ENCODE measurements at places on chromosomes 12 and 14.

GRCh38 chr12:49873361-49873934, 30.3 kb downstream of the FAIM2 start:
- DNase-seq: peak; percentile 79

DNA sequence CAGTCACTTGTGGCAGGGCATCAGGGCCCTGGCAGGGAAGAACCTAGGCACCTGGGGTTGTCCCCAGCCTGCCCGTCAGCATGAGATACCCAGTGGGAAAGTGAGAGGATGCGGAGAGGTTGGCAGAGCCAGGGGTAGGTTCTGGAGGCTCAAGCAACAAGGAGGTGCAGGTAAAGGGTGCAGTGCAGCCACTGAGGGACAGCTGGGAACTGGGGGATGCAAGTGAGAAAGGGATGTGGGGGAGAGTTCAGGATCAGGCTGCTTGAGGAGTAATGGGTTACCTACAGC, 18.7 kb downstream of the VASH1 start:
- no peak for DNase-seq

DNA sequence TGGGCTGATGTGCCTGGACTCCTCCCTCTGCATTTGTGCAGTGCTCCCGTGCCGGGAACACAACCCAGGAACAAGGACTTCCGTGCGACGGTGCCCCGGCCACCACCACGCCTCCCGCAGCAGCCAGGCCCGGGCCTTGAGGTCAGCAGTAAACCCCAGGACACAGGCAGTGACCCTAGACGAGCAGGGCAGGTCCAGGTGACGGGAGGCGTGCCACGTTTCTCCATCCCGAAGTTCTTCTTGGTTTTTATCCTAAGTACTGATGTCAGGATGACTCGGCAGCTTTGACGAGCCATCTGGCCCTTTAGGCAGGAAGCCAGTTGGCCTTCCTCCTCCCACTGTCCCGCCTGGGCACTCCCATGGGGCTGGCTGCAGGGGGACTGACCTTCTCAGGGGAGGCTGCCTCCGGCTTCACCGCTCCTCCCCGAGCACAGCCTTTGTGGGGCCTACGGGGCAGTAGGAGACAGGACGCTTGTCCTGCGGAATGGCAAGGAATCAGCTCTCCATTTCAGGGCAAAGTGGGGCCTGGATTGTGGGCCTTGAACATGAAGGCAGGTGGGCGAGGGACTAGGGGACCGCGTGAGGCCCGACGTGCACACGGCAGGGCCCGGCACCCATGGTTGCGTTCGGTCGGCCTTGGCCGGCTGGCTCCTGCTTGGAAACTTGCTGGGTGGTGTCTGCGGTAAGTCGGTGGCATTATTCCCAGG, 94.1 kb downstream of the FBXL14 start:
- DNase-seq: peak; percentile 88

GRCh38 chr12:92951006-92951405, 21.9 kb upstream of the EEA1 start:
- DNase-seq: no peak

- no peak for DNase-seq
These were observed 7.0 kb downstream of the NACA start for GRCh38 chr12:56718149-56718548.

DNA sequence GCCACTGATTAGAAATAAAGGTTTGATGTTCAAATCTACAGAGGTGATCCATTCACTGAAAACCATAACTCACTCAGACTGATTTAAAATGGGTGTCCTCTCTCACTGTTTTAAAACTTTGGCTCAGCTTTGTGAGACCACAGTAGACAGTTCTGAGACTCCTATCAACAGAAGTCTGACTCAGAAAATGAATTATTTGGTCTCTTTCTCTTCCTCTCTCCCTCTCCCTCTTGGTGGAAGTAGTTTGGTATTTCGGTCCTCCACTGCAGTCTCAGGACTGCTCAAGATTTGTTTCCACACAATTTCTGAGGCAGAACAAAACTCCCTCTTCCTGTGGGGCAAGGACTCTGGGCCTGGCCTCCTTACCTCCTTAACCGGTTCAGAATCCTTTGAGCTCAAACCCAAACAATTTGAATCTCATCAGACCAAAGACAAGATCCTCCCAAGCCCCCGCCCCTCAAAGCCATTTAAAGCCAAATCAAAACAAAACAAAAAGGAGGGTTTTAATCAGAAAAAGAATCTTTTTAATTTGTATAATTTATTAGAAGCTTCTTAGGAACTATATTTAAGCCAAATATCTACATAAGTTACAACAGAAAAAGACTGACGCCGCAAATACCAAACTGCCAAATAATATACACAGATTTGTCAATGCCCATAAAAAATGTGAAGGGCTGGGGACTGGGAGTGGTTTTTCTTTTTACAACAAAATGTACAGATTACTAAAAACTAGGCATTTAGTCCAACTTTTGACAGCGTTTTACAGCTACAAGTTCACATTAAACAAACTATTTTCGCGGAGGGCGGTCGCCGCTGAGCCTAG, 3.9 kb downstream of the NKX2-1 start:
- peak; percentile 52 for DNase-seq

GRCh38 chr12:131747276-131748177, 36.6 kb downstream of the SFSWAP start:
- DNase-seq: no peak

- peak; percentile 59 for DNase-seq
These were observed 32.1 kb downstream of the DMAC2L start for GRCh38 chr14:50344116-50344775.

GRCh38 chr14:100118396-100119011, 40.9 kb downstream of the DEGS2 start:
- DNase-seq: peak; percentile 21

DNA sequence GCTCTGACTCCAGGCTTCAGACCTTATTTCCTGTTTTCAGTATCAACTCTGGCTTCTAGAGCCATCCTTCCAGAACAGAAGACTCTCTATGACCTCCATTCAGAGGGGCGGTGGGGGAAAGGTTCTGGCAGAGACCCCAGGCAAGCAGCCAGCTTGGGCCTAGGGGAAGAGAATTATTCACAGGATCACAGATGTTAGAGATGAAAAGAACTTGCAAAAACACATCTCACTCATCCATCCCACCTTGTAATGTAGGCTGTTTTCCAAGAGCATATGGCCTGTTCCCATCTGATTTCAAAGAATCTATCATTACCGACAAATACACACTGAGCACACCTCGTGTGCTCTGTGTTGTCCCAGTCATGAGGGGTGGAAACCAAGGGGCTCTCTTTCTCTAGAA, 131.9 kb downstream of the GRIN2B start:
- DNase-seq: no peak

- no peak for DNase-seq
These were observed 16.7 kb downstream of the PRH1 start for GRCh38 chr12:10867381-10867780.

GRCh38 chr12:19332196-19332595, 107.1 kb upstream of the AEBP2 start:
- DNase-seq: no peak

DNA sequence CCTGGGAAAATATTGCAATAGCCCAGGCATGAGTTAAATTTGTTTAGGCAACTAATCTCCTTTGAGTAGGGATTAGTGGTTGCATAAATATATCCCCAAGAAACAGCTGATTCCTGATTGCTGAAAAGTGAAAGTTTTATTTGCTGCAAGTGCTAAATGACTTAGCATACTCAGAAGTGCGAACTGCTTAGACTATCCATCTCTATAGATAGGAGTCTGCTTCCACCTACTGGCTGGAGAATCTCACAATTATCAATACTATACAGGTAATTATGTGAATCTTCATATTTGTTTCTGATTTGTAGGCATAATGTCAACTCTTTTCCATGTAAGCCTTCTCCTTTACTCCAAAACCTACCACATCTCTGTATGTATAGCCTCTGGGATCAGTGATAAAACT, 12.0 kb upstream of the SLCO1B3 start:
- peak; percentile 8 for DNase-seq

DNA sequence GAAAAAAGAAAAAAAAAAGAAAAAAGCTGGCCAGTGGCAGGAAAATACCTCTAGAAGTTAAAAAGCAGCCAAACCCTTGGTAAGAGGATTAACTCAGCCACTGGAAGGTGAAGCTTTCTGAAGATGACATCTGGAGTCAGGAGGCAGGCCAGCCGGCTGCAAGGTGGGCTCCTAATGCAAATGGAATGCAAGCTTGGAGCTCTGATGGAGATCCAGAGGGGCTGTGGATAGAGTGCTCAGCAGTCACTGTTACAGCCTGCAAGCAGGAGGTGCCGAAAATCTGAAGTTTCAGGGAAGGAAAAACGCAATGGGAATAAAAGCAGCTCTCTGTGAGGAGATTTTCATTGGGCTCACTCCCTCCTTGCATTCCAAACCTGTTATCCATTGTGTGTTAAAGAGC, 41.0 kb downstream of the GSC start:
- no peak for DNase-seq

- DNase-seq: no peak
These were observed 33.8 kb upstream of the GPATCH2L start for GRCh38 chr14:76117789-76118484.

DNA sequence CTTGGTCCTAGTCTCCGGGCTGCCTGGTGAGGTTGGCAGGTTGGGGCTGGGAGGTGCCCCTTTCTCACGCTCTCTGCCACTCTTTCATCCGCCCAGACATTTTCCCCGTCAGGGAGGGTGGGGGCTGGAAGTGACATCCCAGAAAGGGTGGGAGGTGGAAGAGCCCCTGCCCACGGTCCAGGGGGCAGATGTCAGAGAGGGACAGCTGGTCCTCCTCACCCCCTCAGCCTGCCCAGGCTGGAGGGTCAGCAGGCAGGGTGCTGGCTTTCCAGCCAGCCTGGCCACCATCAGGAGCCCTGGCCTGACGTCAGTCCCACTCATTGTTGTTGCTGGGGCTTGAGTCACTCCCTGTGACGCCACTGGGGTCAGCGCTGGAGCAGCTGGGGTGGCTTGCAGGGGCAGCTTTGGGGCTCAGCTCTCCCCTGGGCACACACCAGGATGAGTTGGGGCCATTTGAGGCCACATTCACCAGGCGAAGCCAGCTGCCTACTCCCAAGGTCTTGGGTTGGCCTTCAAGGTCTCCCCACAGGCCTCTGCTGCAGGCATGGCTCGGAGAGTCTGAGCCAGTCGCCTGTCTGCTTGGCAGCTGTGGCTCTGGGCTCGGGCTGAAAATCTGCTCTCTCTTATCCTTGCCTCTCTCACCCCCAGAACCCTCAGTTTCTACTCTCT, 5.7 kb upstream of the ATG101 start:
- peak; percentile 98 for DNase-seq

DNA sequence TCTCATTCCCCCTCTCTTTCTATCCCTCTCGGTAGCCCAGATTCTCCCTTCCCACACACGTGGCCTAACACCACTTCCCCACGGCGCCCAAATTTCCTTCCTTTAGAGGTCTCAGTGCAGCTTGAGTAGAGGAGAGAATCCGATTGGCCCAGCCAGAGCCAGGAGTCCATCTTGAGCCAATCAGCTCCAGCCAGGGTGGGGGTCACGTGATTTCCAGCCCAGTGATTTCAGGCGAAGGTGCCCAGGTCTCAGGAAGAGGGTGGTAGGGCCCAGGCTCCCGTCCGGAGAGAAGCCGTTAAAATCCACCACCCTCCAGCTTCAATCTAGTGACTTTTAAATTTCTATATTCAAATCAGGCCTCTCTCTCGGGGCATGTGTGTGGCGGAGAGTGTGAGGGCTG, 45.2 kb upstream of the MYL2 start:
- no peak for DNase-seq
